ENCODE measurements at places on chromosomes 13 and 19.

GRCh38 chr13:113900646-113901045 lies 36.8 kb upstream of the GAS6 start:
- DNase-seq: no peak

DNA sequence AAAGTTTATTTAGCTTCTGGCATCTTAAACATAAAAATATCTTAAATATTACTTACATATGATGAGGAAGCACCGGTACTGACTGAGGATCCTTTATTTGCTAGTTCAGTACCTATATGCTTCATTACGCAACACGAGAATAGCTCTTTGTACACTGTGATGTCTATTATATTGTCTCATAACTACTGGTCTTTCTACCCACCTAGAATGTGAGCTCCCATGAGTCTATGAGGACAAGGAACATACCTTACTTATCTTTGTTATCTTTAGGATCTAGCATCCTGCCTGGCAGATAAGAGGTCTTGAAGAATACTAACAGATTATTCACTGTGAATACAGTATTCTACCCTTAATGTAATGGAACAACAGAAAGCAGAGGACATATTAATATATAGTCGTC lies 124.9 kb downstream of the DNAJC3 start:
- DNase-seq: no peak

DNA sequence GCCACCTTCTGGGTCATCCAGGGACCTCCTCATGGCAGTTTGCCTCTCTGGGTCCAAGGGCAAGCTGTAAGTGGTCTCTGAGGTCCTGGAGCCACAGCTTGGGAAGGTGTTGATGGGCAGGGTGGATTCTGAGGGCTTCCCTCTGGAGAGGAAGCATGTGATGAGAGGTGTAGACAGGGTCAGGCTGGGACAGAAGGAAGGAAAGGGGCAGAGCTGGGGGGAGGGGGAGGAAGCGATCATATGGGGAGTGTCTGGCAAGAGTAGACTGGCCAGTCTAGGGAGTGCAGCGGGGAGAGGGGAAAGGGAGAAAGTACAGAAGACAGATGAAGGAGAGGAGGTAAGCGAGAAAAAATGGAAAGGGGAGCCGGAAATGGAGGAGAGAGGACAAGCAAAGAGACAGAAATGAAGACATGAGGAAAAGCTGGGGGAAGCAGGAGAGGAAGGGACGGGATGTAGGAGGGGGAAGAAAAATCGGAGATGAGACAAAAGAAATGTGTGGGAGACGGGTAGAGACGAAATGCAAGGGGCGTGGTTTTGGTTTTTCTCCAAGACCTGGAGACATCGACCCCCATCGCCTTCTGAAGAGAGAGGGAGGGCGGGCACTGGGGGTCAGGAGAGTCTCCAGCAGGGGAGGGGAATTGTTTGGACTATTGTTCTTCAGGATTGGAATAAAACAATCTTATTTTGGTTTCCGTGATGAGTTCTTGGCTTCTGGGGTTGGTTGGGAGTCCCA lies 26.6 kb downstream of the ZSWIM9 start:
- DNase-seq: no peak

- DNase-seq: no peak
Measured at GRCh38 chr13:33004511-33004910, 11.7 kb upstream of the KL start.

DNA sequence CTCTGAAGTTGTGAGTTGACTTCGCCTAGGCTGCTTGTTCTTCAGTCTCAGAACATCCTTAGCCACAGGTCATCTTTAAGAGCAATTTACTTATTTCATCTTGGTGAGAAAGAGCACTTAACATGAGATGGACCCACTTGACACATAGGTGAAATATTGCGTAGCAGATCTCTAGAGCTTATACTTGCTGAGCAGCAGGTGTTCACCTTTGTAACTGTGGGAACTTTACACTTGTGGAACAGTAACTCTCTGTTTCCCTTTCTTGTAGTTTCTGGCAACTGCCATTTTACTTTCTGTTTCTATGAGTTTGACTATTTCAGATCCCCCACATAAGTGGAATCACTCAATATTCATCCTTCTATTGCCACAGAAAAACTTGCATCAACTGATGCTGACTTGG lies 95.7 kb downstream of the SLC10A2 start:
- DNase-seq: no peak

DNA sequence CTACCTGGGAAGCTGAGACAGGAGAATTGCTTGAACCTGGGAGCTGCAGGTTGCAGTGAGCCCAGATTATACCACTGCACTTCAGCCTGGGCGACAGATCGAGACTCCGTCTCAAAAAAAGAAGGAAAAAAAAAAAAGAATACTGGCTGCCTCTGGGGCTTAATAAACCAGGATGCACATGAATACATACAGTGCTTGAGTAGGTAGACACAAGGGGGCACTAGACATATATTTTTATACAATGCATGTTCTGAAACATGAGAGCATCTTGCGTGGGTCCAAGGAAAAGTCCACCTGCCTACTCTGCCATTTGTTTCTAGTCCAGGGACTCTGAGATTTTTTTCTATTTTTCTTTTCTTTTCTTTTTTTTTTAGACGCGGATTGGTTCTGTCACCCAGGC lies 31.2 kb downstream of the KEAP1 start:
- no peak for DNase-seq

DNA sequence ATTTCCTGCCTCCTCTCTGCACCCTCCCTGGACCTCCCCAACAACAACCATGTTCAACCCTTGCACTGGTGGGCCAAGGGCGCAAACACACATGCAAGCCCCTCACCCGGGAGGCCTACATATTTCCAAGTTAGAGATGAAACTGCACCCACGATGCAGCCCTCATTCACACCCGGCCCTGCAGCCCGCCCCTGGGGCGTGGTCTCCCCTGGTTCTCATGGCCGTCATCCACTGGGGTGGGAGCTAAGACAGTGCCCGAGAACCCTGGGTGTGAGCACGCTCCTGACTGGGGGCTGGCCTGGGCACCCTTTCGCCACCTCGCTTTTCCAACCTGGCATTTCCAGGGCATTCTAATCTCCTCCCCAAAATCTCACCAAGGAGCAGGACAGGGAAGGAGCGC lies 7.0 kb upstream of the SLC7A10 start:
- no peak for DNase-seq

DNA sequence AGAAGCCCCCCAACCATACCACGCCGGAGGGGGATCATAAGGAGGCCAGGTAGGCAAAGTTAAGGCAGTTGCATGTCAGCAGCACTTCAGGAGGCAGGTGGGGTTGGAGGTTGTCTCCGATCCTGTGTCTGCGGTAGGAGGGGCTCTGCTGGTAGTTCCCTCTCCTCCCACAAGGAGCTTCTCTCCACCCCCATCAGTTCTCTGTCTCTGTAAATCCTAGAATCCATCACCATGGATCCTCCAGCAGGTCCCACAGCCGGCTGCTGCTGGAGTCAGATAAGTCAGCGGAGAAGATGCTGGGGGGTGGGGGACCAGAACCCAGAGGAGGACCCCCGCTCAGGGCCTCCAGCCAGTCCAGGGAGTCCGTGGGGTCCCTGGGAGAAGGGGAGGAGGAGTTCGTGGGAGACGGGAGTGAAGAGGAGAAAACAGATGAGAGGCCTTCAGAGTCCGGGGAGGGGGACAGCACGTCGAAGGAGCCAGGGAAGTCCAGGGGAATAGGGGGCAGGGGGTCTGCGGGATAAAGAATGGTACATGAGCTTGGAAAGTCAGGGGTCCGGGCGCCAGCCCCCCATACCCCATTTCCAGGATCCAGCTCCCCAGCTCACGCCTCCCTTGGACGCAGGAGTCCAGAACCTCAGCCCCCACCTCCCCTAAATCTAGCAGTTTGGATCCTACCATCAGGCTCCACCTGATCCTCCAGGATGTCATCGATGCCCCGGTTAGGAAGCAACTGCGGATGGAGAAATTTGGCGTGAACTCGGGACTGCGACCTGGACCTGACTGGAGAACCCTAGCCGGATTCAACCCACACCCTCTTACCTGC lies 6.3 kb downstream of the MAMSTR start:
- no peak for DNase-seq

DNA sequence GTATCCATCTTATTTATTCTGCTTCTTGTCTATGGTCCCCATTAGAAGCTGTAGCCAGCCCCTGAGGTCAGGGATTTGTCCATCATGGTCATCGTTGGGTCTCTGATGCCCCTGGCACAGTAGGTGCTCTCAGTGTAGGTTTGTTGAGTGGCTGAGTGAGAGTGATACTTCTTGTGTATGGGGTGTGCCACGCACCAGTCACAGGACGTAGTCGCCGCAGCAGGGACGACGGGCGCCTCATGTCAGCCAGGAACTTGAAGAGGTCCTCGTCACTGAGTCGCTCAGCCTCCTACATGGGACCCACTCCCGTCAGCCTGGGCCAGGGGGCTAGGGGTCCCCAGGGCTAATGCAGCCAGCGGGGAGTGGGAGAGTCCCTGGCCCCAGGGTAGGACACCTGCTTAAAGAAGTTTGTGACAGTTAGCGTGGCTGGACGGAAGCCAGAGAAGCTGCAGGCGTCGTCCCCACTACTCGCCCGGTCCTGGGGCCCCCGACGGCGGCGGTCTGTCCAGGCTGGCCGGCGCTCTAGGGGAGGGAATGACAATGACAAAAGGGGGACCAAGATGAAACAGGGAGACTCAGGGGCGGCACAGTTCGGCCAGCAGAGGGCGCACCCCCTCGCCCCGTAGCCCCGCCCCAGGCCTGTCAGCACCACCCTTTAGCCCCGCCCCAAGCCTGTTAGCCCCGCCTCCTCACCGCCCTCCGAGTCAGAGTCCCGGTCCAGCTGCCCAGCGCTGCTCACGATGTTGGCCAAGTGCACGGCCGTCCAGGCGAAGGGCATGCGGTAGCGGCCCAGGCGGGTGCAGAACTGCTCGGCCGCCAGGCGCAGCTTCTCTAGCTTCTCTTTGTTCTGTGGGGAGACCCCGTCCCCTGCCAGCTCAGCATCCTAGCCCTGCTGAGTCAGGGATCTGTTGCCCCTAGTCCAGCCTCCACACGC lies 3.7 kb downstream of the ANGPTL8 start:
- peak; percentile 95 for DNase-seq

GRCh38 chr13:88014527-88014926 lies 343.4 kb downstream of the SLITRK5 start:
- DNase-seq: no peak

DNA sequence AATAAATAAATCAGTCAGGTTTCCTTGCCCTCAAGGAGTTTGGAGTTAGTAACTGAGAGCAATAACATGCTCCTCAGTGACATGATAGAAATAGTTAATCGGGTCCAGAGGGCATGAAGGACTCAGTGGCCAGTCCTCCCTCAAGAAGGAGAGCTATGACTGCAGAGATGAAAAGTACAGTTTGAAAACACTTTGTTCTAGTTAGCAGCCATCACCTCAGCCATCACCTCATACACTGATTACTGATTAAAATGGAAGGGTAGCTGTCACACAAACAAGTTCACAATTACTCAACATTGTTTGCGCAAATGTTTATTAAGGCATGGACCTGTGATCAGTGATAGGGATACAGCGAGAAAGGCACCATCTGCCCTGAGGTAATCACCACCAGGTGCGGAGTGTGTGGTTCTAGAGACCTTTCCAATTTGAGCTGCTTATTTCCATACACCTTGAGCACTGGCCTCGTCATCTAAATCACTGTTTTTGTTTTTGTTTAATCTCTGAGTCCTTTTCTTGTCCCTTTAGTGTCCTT lies 85.3 kb upstream of the RAP2A start:
- DNase-seq: no peak

- DNase-seq: peak; percentile 95
Measured at GRCh38 chr19:49145573-49146407, 9.4 kb downstream of the HRC start.

DNA sequence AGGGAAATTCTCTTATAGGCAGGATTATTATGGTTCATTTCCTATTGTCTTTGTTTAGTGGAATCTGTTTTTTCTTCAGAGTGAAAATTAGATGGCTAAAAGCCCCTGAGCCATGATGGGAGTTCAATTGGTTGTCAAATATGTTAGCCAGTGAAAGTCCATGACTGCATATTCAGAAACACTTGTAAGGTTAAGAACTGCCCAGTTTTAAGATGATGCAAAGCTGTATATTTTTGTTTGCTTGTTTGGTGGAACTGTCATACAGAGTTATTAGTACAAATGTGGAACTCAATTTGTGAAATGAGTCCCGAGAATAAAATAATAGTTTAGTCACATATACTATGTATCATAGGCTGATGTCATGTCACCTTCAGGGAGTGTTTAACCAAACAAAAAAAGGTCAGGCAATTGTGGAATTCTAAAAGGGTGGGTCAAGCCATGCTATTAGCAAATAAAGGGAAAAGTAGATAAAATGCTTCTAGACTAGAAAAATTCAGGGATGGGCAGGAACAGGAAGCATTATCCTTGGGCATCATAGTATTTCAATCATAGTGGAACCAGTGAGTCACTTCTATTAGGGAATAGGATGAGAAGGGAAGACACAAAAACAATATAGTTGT lies 248.3 kb upstream of the SLITRK1 start:
- DNase-seq: no peak

- no peak for DNase-seq
Measured at GRCh38 chr13:112894423-112894672, 74.7 kb upstream of the MCF2L start.

DNA sequence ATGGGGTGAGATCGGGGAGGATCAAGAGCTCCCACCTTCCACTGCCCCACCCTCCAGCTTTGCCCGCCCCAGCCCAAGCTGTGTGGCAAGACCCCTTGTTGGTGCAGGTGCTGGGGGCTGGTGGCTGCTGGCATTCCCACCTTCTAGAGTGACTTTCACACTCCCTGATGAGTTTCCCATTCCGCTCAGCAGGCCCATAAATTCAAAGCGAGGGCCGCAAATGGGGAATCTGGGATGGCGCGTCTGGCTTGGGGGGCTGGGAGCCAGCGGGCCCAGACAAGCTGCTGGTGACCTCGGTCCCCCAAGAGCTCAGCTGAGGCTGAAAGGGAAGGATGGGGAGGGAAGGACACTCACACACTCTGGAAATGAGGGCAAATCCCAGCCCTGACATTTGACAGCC lies 110.3 kb downstream of the GADD45B start:
- DNase-seq: no peak

- peak; percentile 36 for DNase-seq
Measured at GRCh38 chr19:48926909-48927308, 6.6 kb upstream of the DHDH start.

- no peak for DNase-seq
Measured at GRCh38 chr19:54554006-54554405, 19.6 kb upstream of the LILRA2 start.

GRCh38 chr19:9165261-9165660 lies 13.5 kb upstream of the OR7D2 start:
- no peak for DNase-seq

- peak; percentile 84 for DNase-seq
Measured at GRCh38 chr19:1248139-1248785, at the start of gene MIDN. TSS of gene MIDN (plus strand) at chr19:1248583. CDS start at chr19:1250297, 1,714 bp downstream.

- DNase-seq: no peak
Measured at GRCh38 chr19:43489979-43490599, 14.5 kb downstream of the PHLDB3 start.

All from activated T-cell treated with anti-CD3 and anti-CD28 coated beads, Interleukin-2, amount 50 U/mL, for 48 hours (primary cell).